ENCODE measurements at places on chromosomes 2 and 18.

GRCh38 chr18:12701161-12701560 lies 1.4 kb downstream of the CEP76 start:
- DNase-seq: no peak

- no peak for DNase-seq
These were observed 185.3 kb downstream of the PRKCE start for GRCh38 chr2:45836740-45837139.

GRCh38 chr18:64993695-64994094 lies 757.1 kb upstream of the CDH7 start:
- DNase-seq: no peak

DNA sequence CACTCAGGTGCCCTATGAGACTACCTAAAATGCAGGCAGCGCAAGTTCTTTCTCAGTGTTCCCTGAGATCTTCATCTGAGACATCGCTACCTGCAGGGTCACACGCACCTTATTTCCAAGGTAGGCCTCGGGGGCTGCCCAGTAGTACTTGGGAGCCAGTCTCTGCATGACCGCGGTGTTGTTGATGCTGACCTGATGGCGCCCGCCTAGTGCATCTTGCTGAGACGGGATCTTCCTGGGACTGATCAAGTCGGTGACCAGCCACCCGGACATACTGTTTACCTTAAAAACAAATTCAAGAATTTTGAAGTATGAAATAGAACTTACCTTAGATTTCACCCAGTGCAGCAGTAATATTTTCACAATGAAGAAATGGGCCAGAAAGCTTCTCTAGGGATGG lies 80.1 kb downstream of the LAMA1 start:
- DNase-seq: no peak

DNA sequence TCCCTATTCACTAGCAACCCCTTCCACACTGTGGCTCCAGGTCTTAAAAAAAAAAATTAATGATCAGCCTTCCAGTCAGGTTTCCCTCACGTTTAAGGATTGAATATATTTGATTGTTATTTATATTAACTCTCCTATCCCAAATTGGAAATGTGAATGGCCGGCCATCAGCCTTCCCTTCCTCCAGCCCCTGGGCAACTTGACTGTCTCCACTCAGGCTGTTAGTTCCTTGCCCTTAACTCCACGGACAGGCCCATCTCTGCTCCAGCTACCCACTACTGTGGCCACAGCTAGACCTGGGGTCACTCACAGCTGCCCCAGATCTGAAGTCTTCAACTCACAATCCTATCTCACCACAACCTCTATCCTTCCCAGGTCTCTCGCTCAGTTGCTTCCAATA lies 39.9 kb downstream of the THOC1 start:
- DNase-seq: no peak

DNA sequence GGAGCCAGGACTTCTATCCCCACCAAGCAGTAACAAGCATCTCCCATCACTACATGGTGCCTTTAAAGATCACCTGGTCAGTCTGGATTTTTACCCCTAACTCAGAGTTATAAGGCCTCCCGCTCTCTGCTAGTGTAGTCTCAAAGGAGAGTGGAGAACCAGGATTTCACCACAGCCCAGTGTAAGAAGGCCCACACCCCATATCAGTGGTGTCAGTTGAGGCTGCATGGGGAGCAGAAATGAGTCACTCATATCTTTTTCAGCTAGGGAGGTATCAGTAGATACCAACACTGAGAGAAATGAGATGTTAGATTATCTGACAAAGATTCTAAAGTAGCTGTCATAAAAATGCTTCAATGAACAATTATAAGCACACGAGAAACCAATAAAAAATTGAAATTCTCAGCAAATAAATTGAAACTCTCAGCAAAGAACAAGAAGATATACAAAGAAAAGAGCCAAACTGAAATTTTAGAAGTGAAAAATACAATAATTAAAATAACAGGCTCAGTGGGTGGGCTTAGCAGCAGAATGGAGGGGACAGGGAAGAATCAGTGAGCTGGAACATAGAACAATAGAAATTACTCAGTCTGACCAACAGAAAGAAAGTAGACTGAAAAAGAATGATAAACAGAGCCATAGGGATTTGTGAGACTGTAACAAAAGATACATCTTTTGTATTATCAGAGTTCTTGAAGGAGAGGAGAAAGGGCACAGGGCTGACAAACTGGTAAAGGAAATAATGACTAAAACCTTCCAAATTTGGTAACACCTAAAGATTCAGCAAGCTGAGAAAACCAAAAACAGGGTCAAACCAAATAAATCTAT lies 257.7 kb downstream of the ANAPC1 start:
- DNase-seq: no peak

DNA sequence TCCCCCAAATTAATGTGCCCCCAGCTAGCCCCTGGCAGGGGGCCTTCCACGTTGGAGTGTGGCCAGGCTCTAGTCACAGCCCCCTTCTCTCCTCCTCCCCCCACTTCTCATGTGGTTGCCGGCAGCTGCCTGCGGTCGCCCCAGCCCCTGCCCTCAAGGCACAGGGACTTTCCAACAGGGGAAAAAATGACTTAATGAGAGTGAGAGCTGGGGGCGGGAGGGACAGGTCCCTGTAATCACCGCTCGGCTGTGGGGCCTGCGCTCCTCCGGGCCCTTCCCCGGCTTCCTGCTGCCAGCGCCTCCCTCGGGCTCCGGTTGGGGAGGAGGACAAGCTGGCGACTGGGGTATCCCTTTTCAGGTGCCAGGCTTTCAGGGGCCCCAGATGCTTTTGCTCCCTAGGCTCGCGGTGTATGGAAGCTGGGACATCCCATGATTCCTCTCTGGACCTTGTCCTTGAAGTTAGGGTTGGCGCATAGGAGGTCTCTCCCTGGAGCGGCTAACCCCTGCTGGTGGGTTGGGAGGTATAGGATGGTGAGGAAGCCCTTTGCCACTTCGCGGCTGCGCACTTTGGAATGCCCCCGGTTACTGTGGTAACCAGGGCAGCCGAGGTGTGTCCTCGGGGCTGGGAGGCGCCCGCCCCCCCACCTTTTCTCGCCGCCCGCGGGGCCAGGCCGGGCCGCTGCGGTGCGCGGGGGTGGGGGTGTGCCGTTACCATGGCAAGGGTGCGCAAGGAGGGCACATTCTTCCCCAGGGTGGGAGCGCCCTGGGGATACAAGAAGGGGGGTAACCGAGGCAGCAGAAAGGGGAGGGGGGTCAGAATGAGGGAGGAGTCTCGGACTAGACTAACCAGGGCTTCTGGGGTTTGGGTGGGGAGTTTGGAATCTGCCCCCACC lies 16.1 kb downstream of the WNT10A start:
- peak; percentile 82 for DNase-seq

DNA sequence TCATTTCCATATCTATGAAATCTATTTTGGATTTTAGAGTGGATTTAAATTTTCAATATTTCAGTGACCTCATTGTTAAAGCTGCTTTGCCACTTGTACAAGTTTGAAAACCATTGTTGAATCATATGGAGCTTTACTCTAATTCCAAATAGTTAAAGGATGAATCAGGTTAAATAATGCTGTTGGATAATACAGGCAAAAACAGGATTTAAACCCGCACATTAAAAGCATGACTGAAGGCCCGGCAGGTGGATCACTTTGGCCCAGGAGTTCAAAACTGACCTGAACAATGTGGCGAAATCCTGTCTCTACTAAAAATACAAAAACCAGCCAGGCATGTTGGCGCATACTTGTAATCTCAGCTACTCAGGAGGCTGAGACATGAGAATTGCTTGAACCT lies 68.3 kb downstream of the RIF1 start:
- no peak for DNase-seq

DNA sequence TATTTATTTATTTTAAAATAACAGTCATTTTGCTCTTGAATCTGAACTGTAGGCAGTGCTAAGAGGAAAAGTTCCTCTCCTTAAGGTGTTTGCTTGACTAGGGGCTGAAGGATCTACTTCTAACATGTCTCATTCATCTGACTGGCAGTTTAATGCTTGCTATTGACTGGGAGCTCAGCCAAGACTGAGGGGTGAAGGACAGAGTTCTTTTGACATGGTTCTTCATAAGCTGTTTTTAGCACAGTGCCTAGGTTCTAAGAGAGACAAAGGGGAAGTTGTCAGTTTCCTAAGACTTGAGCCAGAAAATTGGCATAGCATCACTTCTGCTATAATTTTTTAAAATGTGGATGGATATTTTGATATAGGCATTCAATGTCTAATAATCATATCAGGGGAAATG lies 73.0 kb downstream of the COMMD1 start:
- DNase-seq: no peak

DNA sequence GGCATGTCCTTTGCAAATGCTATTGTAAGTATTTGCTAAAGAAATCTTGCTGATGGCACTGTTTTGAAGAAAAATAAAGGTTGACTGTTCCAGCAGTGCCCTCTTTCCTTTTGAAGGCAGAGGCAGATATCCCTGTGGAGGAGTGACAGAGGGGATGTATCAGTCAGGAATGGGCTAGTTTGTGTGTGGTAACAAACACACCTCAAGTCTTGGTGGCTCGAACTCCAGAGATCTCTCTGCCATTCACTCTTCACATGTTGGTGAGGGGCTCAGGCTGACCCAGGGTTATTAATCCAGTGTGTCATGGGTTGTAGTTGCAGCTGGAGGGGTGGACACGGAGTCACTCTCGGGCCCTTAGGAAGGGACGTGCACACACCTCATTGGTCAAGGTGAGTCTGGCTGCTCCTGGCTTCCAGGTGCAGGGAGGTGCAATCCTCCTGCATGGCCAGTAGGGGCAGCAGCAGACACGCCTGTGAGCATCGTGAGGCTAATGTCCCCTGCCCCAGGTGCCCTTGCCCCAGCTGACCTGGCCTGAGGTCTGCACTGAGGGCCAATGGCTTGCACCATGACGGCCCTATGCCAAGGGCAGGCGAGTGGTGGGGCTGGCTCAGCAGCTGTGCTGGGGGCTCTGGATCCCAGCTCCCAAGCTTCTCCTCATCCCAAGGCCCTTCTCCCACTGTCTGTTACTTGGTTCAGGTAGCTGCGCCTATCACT lies 146.5 kb downstream of the ASB1 start:
- DNase-seq: peak; percentile 26

DNA sequence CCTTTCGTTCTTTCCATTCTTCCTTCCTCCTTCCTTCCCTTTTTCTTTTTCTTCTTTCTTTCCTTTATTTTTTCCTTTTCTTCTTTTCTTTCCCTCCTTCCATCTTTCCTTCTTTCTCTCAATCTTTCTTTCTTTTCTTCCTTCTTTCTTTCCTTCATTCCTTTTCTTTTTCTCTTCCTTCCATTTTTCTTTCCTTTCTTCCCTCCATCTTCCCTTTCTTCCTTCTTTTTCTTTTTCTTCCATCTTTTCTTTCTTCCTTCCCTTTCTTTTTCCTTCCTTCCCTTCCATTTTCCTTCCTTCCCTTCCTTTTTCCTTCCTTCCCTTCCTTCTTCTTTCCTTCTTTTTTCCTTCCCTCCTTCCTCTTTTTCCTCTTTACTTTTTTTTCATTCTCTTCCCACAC lies 568.7 kb downstream of the GALR1 start:
- no peak for DNase-seq

DNA sequence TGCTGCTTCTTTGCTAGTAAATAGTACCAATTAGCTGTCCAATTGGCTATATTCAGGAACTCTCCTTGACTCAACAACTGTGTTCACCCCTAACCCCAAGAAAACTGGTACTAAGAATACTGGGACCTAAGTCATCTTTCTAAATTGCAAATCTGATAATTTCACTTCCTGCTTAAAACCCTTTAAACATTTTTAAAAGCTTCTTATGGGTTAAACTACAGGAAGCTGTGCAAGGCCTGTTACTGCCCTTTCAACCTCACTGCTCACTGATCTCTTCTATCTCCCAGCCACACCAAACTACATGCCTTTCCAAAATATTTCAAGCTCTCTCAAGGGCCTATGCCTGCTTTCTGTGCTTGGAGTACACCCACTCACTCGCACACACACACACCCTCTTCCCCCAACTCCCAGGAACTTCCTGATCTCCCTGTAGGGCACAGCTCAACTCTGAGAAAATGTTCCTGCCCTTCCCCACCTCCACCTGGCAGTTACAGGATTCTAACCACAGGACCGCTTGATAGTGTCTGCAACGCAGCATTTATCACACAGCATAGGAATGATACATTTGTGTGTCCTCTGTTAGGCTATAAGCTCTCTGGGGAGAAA lies 6.7 kb downstream of the LMAN1 start:
- no peak for DNase-seq

- no peak for DNase-seq
These were observed 439.9 kb upstream of the ETAA1 start for GRCh38 chr2:66957198-66957597.

DNA sequence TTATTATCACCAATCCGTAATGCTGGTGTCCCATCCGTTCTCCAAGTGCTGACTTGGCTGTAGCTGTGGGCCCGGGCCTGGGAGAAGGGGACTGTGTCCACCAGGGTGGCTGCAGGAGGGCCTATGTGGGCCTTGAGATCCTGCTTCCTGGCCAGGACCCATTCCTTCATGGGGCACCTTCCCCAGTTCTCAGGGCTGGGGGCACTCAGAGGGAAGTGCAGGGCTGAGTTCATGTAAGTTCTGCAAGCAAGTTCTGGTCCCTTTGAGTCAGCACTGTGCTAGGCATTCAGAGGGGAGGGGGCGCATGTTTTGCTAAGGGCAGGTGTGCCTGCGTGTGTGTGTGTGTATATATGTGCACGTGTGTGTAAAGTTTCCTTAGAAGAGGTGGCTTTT lies 94.0 kb downstream of the GLI2 start:
- no peak for DNase-seq

DNA sequence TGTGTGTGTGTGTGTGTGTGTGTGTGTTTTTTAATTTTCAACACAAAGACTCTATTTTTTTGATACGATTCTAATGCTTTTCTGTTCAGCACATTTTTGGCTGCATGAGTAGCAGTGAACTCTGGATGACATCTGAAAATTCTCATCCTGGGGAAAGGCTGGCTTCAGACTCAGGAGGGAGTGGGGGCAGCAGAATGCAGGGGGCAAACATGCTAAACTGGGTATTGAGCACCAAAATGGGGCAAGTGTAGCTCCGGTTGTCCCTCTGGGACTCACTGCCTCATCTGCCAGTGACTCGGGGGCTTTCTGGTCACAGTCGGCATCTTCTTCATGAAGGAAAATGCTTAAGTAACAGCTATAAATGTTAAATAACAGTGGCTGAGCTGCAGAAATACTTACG lies 116.8 kb upstream of the PID1 start:
- no peak for DNase-seq

- no peak for DNase-seq
These were observed 158.3 kb downstream of the ZFP36L2 start for GRCh38 chr2:43068041-43068533.

GRCh38 chr2:58427572-58428095 lies 186.5 kb upstream of the FANCL start:
- peak; percentile 22 for DNase-seq

- DNase-seq: no peak
These were observed 175.7 kb downstream of the ICOS start for GRCh38 chr2:204112084-204112770.

DNA sequence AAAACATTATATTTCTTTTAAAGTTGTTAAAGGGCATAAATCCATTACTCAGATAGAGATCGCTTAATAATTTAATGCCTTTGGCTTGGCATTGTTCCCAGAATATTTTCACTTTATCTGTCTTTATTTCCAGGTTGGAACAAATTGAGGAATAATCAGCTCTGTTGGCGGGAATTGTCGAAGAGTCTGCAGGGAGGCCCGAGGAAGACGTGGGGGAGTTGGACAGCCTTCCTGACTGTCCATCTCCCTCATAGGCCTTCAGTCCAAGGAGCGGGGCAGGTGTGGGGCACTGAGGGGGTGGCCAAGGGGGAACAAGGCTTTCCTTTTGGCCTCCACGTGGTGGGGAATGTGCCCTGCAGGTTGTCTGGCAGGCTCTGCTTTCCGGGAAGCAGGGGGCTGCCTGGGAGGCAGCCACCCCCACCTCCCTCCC lies 179.6 kb downstream of the ZBTB7C start:
- no peak for DNase-seq

GRCh38 chr18:41982942-41983660 lies 28.1 kb downstream of the PIK3C3 start:
- DNase-seq: no peak

Measured in activated CD8-positive, alpha-beta T cell treated with anti-CD3 and anti-CD28 coated beads, Interleukin-2, amount 10 ng/mL, durations not matched to agents 7 days and 5 days (primary cell).